Fibroblast of skin of right quadriceps (primary cell): ENCODE measurements at places on chromosomes 5 and 9.

DNA sequence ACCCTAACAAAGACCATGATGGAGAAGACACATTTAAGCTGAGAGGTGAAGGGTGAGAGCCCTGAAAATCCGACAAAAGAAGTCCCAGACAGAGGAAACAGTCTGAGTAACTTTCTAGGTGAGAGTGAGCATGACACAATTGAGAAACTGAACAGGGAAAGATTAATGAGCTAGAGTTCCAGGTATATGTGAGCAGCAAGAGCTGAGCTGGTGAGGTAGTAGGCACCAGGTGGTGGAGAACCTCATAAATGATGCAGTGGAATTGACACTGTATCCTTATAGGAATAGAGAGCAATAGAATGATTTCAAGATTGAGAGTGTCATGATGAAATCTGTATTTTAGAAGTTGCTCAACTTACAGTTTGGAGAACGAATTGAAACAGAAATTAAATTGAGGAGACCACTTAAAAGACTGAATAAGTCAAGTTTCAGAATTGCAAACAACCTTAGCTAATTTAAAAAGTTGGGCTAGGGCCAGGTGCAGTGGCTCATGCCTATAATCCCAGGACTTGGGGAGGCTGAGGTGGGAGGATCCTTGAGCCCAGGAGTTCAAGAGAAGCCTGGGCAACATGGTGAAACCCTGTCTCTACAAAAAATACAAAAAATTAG, 89.8 kb downstream of the NREP start:
- no peak for DNase-seq

DNA sequence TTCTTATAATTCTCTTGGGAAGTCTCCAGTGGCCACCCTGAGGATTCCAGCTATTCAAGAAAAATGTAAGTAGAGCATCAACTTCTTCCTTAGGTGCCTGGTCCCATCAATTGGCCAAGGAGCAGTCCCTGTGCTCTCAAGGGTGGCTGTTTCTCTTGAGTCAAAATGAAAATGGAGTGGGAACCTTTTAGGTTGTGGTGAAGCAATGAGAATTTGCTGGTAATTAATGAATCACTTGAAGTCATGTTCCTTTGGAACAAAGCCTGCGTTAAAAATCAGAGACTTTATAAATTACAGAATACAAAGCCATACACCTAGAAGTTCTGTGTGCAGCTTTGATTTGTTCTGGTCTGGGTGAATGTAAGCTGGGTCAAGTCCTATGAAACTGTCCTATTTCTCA, 48.9 kb downstream of the IL31RA start:
- no peak for DNase-seq

DNA sequence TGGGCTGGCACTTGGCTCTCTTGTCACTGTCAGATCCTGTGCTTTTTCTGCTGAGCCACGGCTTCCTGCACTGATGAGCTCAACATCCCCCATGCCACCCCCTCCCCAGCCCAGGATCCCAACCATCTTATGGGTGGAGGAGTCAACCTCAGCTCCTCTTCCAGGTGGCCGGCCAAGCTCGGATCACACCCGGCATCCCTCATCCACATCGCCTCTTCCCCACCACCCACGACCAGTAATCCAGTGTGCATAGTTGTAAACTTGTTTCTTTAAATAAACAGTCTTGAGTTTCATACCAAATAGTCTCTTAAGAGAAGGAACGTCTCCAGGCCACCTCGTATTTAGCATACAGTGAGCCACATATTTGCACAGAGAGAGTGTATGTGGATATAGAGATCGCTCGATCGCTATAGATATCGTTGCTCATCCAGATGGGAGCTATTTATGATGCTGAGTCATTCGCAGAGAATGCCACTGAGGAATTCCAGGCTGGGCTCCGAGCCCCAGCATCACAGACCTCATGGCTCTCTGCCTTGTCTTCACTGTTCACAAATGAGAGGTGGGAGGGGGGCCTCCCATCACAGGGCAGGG, 61.8 kb upstream of the CPLX2 start:
- peak; percentile 92 for DNase-seq

GRCh38 chr5:135131801-135132680, 98.0 kb upstream of the PITX1 start:
- no peak for DNase-seq

- DNase-seq: no peak
Observed at GRCh38 chr9:75669721-75670120, 220.8 kb upstream of the PCSK5 start.

GRCh38 chr5:80607832-80608231, 37.8 kb upstream of the ANKRD34B start:
- no peak for DNase-seq

DNA sequence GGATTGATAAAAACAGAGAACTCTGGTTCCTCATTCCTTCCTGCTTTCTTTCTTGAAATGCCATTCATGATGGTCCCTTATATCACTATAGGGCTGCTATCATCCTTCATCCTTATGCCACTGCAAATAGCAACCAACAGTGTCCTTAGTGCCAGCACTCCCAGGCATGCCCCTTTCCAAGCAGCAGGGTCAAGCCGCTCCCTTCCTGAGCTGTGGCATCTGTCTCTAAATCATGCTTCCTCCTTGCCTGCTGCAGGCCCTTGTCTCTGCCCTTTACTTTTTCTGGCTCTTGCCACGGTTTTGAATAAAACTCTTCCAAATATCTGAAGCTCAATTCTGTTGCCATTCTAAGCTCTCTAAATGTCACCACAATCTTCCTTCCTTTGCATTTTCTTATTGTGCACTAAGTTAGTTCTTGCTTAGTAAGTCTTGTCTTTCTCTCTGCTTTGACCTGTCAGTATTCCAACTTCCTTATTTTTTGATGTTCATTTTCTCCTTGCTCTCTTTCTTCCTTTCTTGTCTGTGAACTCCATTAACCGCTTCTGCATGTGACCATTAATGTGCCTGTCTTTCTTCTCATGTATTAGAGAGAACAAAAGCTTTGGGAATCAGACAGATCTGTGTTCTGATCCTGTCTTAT, 19.9 kb downstream of the TLR4 start:
- no peak for DNase-seq

- DNase-seq: peak; percentile 94
Observed at GRCh38 chr9:134670042-134670525, 28.5 kb downstream of the COL5A1 start.

DNA sequence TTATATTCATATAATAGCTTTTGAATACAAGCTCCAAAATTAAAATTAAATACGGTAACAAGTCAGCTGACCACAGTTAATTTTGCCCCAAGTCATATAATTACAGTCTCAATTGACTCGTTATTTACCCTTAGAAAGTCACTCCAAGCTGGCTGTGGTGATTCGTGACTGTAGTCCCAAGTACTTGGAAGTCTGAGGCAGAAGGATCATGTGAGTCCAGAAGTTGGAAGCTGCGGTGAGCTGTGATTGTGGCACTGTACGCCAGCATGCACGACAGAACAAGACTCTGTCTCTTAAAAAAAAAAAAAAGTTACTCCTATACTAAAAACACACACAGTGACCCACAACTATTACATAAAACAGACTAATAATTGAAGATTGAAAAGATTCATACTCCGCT, 31.6 kb upstream of the DTWD2 start:
- no peak for DNase-seq

GRCh38 chr9:852539-852938, 11.0 kb downstream of the DMRT1 start:
- DNase-seq: no peak

- DNase-seq: no peak
Observed at GRCh38 chr5:171340491-171340890, 31.4 kb downstream of the TLX3 start.

- no peak for DNase-seq
Observed at GRCh38 chr9:134466869-134467616, 140.8 kb downstream of the RXRA start.

DNA sequence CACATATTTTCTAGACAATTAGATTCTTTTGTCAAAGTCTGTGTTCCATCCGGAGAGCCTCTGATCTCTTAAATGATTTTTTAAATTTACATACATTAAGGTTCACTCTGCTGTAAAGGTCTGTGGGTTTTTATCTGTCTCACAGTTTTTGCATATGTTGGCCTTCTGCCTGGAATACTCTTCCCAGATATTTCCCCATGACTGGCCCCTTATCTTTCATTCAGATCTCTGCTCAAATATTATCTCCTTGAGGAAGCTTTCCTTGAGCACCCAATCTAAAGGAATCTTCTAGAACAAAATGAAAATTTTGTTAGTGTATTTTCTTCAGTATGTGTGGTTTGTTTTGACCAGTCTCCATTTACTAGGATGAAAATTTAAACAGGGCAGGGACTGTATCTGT, 26.3 kb downstream of the FAF2 start:
- DNase-seq: peak; percentile 66

DNA sequence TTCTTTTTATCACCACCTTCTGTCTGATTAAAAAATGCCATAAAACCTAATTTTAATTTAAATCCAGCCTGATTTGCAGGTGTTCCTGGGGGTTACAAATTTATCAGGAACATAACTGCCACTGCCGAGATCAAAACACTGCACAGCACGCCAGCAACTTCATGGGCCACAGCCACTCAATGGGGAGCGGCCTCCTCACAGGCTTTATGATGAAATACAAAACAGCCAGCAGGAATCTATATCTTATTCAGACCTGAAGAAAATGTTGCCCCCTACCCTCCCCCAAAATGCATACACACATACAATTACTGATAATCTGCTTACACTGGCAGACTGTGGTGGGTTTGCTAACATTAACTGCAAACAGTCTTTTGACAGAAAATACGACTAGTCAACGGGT, 151.7 kb upstream of the POU5F2 start:
- no peak for DNase-seq
